Tongue (tissue), 3 donors: ENCODE measurements at places on chromosomes 2 and 18.

GRCh38 chr2:151238527-151239487 is 22.9 kb downstream of the RBM43 start:
- peak; percentile 90 for DNase-seq

- DNase-seq, result peak; percentile 65
Measured at GRCh38 chr18:48840491-48840877, 110.3 kb downstream of the SMAD7 start.

DNA sequence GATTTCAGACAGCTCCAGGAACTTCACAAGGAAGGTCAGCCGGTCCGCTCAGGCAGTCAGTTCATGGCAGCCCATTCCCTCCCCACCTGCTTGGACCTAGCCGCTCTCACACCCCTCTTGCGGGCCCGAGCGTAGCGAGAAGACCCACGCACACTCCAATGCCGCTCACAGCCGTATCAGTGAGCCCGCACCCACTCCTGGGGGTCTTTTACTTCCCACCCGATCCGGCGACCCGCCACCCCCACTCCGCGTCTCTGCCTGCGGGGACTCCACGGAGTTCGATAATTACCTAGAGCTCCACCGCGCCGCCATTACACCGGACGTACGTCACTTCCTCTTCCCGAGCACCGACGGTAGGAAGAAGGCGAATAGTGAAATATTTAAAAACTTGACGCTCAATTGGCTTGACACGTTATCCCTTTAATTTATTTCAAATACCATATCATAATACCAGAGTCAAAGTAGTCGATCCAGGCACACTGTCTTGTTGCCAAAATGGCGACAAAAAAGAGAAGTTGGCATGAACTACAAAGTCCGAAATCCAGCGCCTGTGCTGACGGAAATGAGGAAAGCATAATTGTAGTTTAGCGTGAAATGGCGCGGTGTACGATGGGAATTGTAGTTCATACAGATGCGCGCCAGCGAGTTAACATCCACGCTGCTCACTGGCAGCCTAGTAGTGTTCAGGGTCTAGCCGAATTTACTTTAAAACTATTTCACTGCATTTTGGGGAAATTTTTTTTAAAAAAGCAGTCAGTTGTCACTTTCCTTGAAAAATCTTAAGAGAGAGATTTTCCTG is at the start of gene CWC22:
Gene CWC22 (minus strand): TSS at position 517 of the 799 bp plus-strand sequence. CDS start 13,956 bp downstream, outside the sequence.
- peak; percentile 97 for DNase-seq

DNA sequence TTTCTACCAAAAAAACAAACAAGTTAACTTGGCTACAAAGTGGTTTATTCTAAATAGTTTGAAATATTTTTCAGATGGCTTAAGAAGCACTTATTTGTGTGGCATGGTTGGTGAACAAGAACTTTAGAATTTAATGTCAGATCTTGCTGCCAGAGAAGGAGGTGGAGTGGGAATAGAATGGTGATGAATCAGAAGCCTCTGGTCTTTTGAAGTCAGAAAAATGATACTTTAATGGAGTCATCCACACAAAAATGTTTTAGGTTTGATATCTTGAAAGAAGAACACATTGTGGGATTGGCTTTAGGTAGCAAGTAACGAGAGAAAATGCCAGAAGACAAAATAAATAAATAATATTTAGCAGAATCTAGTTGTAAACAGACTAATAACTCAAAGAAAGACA is 243.1 kb upstream of the FANCL start:
- DNase-seq, result no peak

- no peak for DNase-seq
Measured at GRCh38 chr2:136022396-136023146, 37.1 kb upstream of the DARS1 start.
